Activated CD8-positive, alpha-beta T cell treated with anti-CD3 and anti-CD28 coated beads for 36 hours (primary cell): ENCODE measurements at places on chromosomes 4 and X. TPM values are rescaled to one million over a fixed set of nuclear protein-coding genes. Genes with fewer than 3 reads are reported as not detected.

- no peak for DNase-seq
Measured at GRCh38 chr4:184156163-184156920, 61.3 kb downstream of the ENPP6 start.

GRCh38 chr4:147965056-147965455 lies 233.2 kb downstream of the ARHGAP10 start:
- DNase-seq = no peak

DNA sequence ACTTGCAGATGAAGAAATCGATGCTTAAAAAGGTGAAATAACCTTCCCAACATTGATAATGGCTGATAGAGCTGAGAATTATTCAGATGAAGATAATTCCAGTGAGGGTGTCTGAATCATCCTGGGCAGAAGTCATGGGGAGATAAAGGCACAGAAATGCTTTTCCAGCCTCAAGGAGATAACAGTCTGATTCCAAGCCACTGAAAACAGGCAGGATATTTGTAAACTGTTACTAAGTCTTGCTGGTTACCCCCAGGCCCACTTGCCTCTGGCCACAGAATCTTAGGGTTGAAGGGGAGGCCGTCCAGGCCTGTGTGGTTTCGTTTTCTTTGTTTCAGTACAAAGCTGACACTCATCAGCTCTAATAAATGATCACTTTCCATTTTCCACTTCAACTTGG lies 158.5 kb downstream of the SH3KBP1 start:
- peak; percentile 12 for DNase-seq

The RTL9 gene
- total RNA-seq = not detected
